ENCODE measurements at places on chromosomes 4 and X.

DNA sequence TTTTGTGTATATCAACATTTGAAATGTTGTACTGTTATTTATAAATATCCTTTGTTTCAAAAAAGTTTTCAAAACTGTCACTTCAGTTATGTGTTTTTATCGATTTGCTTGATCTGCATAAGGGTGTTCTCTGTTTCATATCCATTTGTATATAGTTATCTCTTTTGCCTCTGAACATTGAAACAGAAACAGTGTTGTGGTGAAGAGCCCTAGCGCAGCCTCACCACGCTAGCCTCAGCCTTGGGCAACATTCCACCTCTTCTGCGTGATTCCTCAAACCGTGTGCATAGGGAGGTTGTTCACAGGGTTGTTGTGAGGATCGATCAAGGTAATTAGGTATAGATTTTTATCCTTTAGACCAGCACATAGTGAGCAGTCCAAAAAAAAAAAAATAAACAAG lies 287.0 kb upstream of the GALNT7 start:
- no peak for DNase-seq

DNA sequence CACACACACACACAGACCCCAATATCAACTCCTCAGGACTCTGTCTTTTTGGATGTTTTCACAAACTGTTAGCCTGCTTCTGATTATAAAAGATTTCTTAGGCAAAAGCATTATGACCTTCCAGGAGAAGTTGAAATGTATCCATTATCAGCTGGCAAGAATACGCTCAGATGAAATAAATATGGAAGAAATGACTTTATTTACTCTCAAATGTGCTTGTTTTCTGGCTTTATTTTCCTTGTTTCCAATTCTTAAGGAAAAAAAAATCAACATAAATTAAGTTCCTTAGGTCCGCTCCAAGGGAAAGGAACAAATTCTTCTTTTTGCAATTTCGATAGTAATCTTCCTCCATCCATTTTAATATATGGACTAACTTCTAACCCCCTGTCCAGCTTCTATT lies 175.6 kb upstream of the HCCS start:
- no peak for DNase-seq

DNA sequence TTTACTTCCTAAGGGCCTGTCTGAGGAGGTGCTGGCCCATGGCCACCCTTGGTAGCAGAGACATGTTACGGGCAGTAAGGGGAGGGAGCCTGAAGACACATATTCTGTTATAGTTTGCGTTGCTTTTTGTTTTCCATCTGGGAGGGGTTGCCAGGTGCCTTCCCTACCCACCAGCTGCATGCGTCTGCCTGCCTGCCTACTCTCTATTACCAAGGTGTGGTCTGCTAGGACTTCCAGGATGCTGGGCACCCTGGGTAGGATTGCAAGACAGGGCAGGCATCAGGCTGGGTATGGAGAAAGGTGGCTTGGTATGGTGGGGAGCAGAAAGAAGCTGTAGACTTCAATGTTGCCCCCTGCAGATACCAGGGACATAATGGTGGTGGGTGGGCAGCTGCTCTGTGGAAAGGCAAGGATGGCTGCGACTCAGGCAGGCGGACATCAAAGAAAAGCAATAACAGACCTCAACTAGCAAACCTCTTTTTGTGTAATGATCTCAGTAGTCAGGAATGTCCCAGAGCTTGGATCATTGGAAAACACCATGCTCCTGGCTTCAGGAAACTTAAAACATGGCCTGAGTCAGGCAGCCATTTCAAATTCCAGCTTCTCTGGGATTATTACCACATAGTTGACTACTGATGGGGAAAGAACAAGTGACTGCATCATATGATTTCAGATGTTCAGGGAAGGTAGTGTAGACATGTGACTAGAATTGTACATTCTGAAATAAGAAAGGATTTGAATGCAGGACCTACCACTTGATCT lies 67.8 kb downstream of the HOPX start:
- no peak for DNase-seq

- DNase-seq, result no peak
These were observed 160.3 kb downstream of the DCLK2 start for GRCh38 chr4:150238591-150238990.

- DNase-seq, result no peak
These were observed 609.5 kb upstream of the FAT1 start for GRCh38 chr4:187333151-187333550.

DNA sequence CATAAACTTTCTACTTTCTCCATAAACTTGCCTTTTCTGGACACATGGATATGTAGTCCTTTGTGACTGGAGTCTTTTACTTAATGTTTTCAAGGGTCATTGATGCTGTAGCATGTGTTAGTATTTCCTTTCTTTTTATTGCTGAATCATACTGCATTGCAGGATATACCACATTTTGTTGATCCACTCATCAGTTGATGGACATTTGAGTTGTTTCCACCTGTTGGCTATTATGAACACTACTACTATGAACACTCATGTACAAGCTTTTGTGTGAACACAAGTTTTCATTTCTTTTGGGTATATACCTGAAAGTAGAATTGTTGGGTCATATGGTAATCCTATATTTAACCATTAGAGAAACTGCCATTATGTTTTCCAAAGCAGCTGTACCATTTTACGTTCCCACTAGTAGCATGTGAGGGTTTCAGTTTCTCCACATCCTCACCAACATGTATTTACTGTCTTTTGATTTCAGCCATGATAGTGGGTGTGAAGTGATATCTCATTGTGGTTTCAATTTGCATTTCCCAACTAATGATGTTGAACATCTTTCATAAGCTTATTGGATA lies 26.3 kb upstream of the GPM6B start:
- DNase-seq, result no peak

GRCh38 chr4:4395849-4396627 lies 9.1 kb downstream of the NSG1 start:
- no peak for DNase-seq

- no peak for DNase-seq
These were observed 10.5 kb downstream of the NELFA start for GRCh38 chr4:1998296-1998695.

GRCh38 chr4:149914119-149915115 lies 98.8 kb upstream of the IQCM start:
- no peak for DNase-seq

- no peak for DNase-seq
These were observed 30.2 kb downstream of the NEK1 start for GRCh38 chr4:169582203-169582602.

- no peak for DNase-seq
These were observed 4.7 kb upstream of the GPR78 start for GRCh38 chr4:8575457-8575856.

GRCh38 chr4:40388239-40388638 lies 53.1 kb downstream of the CHRNA9 start:
- no peak for DNase-seq

- DNase-seq, result no peak
These were observed 100.0 kb upstream of the EOLA2 start for GRCh38 chrX:150038315-150038714.

DNA sequence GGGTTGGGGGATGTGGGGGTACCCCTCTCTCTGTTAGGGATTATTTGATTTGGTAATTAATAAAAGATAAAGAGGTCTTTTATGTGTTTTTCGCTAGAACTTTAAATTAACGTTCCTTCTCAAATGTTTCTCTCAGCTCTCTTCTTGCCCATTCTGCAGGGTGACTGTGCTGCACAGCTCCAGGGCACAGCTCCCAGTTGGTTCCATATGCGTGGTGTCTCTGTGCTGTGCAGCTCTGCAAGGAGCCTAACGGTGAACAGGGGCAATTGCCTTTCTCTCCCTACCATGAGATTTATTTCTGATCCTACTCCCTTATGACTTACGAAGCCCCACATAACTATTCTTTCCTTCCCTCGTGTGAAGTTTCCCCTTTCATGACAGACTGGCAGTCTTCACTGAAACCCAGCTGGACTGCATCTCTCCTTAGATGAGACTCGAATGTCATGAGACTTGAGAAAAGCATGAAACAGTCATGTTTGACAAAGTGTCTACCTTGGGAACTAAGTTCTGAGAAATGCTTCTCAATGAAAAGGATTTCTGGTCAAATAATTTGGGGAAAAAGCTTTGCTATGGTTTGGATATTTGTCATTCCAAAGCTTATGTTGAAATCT lies 50.2 kb upstream of the SPRY1 start:
- no peak for DNase-seq

DNA sequence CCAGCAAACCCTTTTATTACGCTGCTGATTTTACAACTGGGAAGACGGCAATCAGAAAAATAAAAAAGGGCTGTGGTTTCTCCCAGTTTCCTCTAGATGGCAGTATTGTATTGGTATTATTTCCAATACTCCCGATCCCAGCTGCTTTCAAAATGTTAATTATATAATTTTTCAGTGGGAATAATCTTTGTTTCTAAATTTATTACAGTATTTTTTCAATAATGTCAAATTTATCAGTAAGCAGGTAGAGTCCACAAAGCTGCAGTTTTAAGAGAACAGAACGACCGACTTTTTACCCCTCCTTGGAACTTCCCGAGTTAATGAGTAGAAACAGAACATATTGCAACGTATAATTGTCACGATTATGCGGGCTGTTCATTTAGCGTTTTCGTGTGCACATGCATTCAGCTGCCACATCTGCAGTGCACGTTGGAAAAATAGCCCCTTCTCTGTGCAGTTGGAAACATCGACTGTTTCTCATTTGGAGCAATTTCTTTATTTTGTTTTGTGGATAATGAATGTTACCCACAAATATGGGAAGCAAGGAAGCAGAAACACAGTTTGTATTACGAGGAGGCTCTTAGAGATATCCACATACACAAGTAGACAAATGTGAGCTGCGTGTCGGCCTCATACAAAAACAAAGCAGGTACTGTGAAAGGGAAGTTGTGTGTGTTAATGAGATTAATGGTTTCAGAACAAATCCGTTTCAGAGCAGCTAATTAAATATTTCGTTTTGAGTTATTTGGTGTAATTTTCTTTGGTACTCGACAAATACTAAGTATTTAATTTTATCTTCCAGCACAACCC lies 188.0 kb downstream of the STIM2 start:
- no peak for DNase-seq

DNA sequence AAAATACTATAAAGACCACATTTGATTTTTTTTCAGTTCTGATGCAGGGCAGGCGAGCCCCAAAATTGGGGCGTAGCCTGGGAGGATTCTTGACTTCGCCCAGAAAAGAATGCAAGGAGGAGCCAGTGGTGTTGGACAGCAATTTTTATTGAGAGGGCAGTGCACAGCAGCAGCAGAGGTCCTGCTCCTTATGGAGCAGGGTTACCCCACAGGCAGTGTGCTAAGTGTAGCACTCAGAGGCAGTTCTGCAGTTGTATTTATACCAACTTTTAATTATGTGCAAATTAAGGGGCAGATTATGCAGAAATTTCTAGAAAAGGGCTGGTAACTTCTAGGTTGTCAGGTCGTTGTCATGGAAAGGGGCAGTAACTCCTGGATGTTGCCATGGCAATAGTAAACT lies 69.9 kb downstream of the GASK1B start:
- no peak for DNase-seq

GRCh38 chrX:15946783-15947580 lies 92.4 kb upstream of the AP1S2 start:
- DNase-seq, result no peak

DNA sequence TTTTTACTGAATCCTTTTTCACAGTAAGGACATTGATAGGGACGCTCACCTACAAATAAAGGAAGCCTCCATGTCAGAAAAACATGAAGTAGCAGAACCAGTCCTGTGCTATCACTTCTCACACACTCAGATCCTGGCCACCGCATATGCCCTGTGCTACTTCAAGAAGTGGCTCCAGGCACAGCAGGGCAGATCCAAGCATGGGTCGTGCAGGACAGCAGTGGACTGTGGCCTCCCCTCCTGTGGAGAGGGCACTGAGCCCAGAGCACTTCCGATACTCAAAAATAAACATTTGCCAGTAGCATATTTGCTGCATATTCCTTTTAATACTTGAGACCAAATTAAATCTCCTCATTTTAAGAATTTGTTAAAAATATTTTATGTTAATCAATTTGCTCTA lies 167.9 kb downstream of the PRDM5 start:
- DNase-seq, result no peak

DNA sequence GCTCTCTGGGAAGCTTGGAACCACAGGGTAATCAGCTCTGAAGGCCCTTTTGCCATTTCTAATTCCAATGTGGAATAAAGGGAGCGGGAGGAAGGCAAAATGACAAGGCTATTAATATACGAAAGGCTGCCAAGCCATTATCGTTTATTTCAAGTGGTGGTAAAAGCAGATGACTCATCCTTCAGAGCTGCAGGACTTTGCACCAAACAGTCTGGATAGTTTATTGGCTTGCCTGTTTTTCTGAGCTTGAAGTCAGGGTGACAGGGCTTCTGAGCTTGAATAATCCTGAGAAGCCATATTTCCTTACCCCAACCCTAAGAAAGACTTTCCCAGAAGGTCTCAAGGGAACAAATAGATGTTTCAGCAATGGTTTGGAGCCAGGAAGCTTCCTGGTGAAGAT lies 7.7 kb upstream of the GABRE start:
- no peak for DNase-seq

- no peak for DNase-seq
These were observed 1075.7 kb upstream of the PABPC4L start for GRCh38 chr4:135277068-135277979.

- DNase-seq, result no peak
These were observed 205.9 kb downstream of the AASDH start for GRCh38 chr4:56181140-56181953.

DNA sequence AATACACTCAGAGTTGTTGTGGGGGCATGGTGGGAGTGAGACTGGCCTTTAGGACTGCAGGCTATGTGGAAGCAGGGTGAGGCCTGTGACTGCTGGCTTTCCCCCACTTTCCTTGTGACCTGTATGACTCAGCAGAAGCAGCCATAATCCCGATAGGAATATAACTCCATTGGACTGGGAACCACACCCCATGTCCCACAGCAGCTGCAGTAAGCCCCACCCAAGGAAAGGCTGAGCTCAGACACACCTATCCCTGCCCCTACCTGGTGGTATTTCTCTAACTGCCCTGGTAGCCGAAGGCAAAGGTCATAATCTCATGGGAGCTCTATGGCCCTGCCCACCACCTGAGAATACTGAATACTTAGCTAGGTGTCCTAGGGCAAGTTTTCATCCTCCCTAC lies 169.3 kb downstream of the GC start:
- no peak for DNase-seq

DNA sequence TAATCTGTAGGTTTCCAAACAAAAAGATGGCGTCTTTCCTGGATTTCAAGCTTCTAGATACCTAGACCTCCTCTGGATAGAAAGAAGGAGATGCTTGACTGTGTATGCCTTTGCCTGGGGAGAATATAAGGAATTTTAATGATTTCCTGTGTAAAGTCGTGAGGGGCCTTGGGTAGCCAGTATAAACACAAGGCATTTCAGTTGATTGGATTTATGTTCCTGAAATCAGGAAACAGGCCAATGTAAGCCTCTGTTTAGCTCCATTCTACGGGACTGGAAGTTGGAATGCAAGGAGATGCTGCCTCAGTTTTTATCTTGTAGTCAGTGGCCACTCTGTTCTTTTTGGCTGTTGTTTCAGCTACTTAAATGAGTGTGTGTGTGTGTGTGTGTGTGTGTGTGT lies 137.2 kb downstream of the GUCY2F start:
- no peak for DNase-seq

DNA sequence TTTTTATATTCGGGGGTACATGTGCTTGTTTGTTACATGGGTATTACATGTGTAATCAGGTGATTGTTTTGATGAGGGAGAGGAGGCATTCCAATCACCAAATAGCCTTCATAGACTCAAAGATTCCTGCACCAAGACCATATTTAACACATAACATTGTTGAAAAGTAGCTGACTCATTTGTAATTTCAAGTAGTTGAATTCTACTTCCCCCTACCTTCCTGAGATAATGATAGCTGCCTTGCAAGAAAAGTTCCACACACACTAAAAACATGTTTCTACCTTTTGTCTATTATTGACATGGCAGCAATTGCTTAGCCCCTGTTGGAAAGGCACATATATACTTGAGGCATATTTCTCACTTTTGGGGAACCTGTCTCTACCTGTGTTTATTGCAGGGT lies 16.1 kb downstream of the PGAM4 start:
- no peak for DNase-seq

Measured in stimulated activated CD4-positive, alpha-beta T cell treated with anti-CD3 and anti-CD28 coated beads, TNF-alpha, amount 100 ng/mL, for 4 hours (primary cell).